ENCODE measurements at places on chromosomes 5 and 9.

- DNase-seq: no peak
These were observed 330.6 kb upstream of the MEF2C start for GRCh38 chr5:89213573-89213972.

DNA sequence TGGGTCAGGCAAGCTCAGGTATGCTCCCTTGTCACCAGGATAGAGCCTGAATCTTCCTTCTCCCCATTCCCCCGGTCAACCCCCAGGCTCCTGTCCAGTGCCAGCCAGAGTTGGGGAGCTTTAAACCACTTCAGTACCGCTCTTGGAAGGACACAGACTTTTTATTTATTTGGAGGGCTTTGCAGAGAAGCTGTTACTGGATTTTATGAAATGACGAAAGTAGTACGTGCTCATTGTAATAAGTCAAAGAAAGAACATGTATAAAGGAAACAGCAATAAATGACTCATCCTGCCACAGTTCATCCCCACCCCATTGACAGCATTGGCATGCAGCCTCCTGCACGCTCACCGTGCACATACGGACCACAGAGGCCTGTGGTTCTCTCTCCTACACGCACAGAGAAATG is 230.3 kb downstream of the AUH start:
- DNase-seq: no peak

DNA sequence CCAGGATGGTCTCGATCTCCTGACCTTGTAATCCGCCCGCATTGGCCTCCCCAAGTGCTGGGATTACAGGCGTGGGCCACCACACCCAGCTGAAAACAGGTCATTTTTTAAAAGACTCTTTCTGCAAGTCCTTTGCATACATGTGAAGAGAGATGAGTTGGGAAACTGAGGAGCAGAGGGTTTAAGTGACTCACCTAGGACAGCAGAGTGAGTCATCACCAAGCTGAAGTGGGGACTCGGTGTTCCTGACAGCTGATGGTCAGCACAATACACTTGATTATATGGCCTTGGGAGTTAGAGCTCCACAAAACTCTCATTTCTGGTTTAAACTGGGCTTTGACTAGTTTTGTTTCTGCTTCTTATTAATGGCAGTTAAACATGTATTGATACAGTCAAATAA is 38.1 kb upstream of the SSBP2 start:
- no peak for DNase-seq

DNA sequence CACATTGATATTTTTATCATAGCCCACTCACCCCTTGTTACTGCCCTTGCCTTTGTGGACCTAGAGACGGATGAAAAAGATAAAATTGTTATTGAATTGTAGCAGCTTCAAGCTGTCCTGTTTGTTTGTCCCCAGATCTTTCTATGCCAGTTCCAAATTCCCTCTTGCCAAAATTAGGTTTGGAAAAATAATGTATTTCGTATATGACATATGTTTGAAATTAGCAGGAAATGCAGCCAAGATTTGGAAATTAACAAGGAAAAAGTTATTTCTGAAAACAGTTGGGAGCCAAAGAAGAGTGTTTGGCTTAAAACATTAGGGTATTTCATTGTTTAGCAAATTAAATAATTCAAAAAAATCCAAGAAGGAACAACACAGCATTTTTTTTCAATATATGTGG is 33.5 kb downstream of the SPATA31D1 start:
- DNase-seq: no peak

- DNase-seq: peak; percentile 86
These were observed 262.8 kb downstream of the CDH10 start for GRCh38 chr5:24381861-24382489.

DNA sequence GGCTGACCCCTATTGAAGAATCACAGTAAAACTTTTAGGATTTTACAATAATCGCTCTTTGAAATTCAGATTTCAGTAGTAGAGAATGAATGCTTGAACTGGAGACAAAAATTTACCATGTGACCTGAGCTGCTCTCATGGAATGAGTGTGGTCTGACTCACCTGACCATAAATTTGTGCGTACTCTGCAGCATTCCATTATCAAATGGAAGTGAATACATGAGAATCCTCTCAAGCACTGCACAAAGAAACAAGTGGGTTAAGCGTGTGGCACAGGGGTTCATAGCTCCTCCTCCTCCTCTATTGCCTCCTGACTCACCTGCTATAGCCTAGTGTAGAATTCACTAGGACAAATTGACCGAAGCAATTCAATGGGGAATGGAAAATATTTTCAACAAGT is 269.8 kb upstream of the CDH9 start:
- no peak for DNase-seq

DNA sequence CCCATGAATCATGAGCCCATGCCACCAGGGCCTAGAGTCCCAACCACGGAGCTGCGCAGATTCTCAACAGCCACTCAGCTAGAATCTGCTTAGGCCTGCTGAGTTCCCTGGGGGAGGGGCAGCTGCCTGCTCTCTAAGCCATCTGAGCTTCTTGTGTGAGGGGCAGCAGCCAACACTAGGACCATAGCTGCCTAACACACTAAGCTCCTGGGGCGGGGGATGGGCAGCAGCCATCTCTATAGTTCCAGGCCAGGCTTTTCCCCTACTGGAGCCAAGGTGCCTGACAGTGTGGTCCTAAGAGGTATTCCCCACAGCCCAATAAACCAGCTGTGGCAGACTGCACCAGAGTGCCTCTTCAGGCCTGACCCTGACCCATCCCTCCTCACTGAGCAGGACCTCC is 255.9 kb upstream of the ACO1 start:
- DNase-seq: no peak

DNA sequence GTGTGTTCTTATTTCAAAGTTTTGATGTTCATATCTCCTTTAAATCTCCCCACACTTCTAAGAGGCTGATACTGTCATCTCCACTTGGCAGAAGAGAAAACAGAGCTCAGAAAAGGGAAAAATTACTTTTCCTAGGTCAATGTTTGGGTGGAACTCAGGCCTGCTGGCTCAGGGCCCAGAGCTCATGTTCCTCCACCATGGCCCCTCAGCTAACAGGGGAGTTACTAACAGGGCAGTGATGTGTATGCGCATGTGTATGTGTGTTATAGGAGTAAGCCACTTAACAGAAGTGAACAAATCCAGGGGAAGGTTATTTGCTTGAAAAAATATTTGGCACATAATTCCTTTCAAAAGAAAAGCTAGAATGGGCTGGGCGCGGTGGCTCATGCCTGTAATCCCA is 2.5 kb downstream of the C1QTNF2 start:
- DNase-seq: no peak

GRCh38 chr9:83204047-83204446 is 141.1 kb upstream of the RASEF start:
- no peak for DNase-seq

DNA sequence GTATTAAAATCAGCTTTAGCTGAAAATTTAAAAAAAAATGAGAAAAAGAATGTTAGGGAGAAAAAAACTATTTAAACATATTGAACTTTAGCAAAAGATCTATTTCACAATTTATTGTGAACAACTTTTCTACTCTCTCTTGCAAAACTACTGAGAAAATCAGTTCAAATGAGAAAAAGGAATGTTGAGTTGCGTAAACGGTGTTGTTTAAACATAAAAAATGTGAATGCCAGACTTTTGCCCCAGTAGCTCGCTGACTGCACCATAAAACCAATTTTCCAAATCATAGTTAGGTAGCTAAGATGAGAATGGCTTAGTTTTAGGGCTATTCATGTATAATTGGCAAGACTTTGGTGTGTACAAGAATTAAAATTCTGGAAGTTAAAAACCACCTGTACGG is 13.4 kb upstream of the RAD23B start:
- DNase-seq: no peak

GRCh38 chr5:154178661-154179060 is 11.9 kb upstream of the GALNT10 start:
- DNase-seq: no peak

GRCh38 chr9:134419684-134420076 is 93.4 kb downstream of the RXRA start:
- peak; percentile 82 for DNase-seq

- DNase-seq: no peak
These were observed 10.9 kb upstream of the CLIC3 start for GRCh38 chr9:137007108-137007815.

DNA sequence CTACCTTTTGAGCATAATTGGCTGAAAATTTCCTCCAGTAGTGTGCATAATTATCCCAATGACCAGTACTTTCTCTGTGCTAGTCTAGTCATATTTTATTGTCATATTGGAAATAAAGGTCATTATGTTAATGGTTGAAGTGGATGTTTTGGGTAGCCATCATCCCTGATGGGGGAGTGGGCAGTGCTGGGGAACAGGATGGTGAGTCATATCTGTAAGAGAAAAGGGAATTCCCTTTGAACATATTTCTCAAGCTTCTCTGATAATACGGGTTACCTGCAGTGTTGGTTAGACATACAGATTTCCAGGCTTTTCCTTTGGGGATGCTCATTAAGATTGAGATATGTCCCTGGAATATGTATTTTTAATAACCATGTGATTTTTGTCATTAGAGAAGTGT is 33.3 kb upstream of the SPATA31D4 start:
- DNase-seq: no peak

- no peak for DNase-seq
These were observed 2.9 kb downstream of the ALDH1A1 start for GRCh38 chr9:72949918-72950325.

GRCh38 chr9:105259274-105259673 is 14.8 kb downstream of the SLC44A1 start:
- no peak for DNase-seq

DNA sequence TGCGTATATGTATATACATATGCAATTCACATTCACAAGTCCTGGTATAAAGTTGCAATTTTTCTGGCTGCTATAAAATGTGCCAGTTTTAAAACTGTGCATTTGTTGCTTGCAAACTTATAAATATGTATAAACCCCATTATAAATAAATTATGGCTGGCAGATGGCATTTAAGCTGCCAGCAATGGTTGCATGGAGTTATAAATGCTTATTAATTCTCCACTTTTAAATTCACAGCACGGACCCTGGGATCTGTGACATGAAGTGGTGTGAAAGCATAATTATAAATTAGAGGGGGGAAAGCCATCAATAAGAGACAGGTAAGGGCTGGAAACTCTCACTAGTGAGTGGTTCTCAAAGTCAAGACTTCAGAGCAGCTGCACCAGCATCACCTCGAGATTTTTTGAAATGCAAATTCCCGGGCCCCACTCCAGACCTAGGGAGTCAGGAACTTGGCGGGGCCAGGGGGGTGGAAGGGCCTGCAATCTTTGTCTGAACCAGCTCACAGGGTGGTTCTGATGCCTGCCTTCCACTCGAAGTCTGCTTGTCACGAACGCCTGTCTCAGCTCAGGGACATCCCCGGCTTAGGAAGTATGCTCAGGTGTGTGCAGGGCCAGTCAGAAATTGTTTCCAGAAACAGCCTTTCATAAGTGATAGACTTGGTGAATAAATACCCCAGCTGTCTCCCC is 16.9 kb downstream of the S1PR3 start:
- no peak for DNase-seq

DNA sequence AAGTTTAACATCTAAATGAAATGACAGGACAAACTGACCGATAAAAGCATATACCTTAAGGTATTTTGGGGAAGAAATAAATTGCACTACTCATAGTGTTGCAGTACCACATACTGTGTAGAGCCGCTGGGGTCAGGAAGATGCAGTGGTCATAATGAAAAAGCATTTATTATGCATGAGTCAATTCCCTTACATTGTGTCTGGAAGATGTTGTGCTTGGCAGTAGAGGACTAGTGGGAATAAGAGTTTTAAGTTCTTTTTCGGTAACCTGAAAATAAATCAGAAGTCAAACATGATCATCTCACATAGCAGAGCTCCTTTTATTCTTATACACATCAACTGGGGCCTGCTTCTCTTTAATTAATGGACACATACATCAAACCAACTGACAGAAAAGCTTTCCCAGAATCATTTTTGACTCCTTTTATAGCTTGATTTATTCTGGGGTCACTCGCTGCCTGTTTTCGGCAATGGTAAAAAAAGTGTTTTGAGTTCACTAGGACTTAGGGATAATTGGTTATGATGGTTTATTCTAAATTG is 262.5 kb upstream of the CHD1 start:
- DNase-seq: no peak

GRCh38 chr9:89759572-89759971 is 154.8 kb downstream of the GADD45G start:
- no peak for DNase-seq

DNA sequence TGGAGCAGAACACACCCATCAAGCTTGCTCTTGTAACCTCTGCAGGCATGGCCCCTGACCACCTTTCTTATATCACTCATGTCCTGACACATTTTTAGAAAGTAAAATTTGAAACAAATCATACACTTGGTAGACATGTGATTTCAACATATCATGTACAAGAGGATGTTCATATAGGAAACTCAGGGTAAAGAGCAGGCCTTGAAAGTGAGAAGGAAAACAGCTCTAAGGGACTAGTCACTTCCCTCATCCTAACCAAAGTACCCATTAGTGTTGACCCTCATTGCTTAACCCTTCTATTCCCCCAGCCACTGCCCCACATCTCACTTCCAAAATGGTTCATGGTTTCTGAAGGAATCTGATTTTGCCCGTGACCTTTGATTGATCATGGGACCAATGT is 492.4 kb upstream of the KLF4 start:
- DNase-seq: no peak

GRCh38 chr9:135990468-135991429 is 29.6 kb upstream of the UBAC1 start:
- DNase-seq: no peak
